Fibroblast of skin of abdomen (primary cell): ENCODE measurements at places on chromosomes 5 and 9.
A peak's percentile ranks its signal among the peaks of the same experiment; 100 is the strongest.

DNA sequence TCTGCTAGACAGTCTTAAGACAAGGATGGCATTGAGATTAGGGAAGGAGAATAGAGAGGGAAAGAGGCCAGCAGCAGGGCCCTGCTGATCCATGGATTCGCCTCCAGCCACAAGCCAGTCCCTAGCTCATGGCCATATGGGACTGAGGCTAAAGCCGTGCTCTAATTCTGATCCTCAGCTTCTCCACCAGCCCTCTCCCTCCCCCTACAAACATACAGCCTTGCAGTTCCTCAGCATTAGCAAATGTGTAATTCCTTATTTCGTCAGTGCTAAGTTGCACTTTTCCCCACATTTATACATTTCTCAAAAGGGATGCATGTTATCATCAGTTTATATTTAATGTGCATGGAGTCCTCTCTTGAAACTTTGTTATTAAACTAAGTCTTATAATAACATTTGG lies 34.8 kb downstream of the ZNF462 start:
- no peak for DNase-seq

DNA sequence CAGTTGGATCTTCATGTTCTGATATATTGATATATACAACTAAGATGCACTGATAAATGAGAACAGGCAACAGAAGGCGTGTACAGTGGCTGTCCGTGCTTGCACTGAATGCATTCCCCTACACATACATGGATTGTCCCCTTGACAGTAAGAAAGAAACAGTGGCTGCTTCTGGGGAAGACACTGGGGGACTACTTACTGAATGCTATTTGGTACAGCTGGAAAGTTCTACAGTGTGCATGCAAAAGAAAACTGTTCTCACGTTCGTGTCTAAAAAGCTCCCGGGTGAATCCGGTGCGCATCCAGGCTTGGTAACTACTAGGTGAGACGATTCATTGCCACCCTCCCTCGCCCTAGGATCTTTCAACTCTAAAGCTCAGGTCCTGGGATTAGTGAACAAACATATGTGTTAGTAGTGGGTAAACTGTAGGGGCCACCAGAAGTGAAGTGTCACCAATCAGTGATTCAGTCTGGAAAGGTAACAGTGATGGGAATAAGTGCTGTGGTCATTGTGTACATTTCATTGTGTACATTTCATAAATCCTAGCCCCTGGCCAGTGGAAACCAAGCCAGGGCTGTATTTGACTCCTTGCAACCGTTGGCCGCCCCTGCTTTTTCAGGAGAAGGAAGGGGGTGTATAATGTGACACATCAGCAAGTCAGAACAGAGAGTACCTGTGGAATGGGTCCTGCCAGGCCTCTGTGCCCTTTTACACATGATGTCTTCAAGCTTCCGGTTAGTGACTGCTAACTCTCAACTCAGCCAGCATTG lies 46.3 kb upstream of the BOD1 start:
- no peak for DNase-seq

DNA sequence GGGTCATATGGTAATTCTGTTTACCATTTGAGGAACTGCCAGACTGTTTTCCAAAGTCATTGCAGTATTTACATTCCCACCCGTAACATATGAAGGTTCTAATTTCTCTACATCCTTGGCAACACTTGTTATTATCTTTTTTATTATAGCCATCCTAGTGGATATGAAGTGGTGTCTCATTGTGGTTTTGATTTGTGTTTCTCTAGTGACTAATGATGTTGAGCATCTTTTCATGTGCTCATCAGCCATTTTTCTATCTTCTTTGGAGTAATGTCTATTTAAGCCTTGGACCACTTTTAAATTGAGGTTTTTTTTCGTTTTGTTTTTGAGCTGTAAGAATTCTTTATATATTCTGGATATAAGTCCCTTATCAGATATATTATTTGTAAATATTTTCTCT lies 132.8 kb upstream of the RUSC2 start:
- peak; percentile 31 for DNase-seq

DNA sequence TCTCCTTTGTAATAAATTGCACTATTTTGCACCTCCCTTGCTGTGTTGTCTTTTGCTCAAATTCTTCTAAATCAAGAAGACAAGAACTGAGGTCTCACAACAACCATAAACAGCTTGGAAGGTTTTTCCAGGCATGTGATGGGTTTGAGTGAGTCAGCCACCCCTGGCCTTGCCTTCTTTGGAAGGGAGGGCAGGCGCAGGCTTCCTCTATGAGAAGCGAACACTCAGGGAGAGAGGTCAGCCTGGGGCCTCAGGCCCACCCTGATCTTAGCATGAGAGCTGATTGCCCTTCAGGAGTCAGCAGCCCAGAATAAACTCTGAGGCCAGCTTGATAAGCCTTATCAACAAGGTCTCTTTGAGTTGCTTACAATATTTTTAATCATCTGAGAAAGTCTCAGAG lies 31.6 kb downstream of the S1PR3 start:
- peak; percentile 54 for DNase-seq

DNA sequence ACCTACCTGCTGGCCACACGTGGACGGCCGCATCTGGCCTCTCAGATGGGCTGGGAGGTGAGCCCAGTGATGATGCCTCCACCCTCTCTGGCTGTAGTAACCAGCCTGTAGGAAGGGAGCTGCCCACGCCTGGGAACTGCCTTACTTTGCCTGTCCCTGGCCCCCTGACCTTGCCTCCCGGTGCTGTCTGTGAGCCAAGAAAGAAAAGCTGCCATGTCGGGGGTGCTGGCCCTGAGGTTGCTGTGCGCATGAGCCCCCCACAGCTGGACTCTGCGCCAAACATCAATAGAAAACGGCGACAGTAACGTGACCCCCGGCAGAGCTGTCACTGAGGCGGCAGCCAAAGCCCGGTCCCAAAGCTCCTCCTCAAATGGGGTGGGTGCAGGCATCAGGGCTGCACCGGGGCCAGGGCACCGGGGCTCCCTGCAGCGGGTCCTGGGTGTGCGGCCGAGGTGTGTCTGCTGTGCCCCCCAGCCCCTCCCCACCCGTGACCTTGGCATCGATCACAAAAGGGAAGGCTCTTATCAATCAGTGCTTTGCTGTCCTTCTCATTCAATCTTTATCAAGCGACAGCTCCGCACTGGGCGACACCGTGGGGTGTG lies 15.3 kb upstream of the SLC9A3 start:
- no peak for DNase-seq

- DNase-seq = peak; percentile 23
Observed at GRCh38 chr5:93343570-93343969, 237.4 kb downstream of the NR2F1-AS1 start.

DNA sequence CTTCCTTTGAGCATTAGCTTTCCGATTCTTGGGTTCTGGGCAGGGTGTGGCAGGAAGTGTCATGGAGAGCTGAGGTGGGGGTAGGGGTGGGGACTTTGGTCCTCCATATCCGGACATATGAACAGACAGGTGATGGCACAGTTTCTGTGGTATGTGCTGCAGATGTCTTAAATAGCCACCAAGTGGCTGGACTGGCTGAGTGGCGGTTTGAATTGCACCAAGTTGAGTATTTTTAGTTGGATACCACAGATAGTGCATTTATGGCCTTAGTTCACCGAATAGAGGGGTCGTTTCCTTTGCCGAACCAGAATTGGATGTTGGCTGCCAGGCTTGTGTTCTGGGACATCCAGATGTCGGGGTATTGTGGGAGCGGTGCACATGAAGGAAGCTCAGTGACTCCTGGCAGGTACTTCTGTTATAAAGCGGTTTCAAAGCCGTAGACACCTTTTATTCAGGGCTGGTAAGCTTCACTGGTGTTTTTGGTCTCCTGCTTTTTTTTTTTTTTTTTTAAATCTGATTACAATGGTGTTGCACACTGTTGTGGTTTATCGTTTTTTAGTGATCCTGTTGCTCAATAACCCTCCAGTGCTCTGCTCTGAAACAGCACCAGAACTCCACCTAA lies 15.1 kb upstream of the TNFAIP8 start:
- DNase-seq = no peak

- no peak for DNase-seq
Observed at GRCh38 chr9:102309379-102309778, 570.9 kb upstream of the GRIN3A start.

GRCh38 chr9:70761139-70761670 lies 346.7 kb upstream of the KLF9 start:
- DNase-seq = no peak

GRCh38 chr5:132049093-132049492 lies 11.4 kb upstream of the IL3 start:
- DNase-seq = no peak

DNA sequence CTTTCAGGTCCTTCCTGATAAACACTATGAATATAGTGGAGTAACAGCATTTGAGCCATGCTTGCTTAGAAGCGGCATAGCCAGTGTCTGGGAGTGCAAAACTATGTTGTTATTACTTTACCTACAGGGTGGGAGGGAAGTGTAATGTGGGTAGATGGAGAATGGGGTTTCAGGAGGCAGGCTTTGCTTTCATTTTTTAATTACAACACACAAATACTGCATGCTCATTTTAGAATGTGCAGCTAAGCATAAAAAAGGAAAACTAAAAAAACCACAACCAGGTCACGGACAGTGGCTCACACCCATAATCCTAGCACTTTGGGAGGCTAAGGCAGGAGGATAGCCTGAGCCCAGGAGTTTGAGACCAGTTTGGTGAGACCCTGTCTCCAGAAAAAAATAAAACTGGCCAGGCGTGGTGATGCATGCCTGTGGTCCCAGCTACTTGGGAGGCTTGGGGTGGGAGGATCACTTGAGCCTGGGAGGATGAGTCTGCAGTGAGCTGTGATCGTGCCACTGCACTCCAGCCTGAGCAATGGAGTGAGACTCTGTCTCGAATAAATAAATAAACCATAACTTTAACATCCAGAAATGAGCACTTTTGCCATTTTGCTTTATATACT lies 20.2 kb downstream of the HAVCR1 start:
- no peak for DNase-seq

GRCh38 chr5:170986598-170986997 lies 124.8 kb downstream of the RANBP17 start:
- DNase-seq = peak; percentile 18

DNA sequence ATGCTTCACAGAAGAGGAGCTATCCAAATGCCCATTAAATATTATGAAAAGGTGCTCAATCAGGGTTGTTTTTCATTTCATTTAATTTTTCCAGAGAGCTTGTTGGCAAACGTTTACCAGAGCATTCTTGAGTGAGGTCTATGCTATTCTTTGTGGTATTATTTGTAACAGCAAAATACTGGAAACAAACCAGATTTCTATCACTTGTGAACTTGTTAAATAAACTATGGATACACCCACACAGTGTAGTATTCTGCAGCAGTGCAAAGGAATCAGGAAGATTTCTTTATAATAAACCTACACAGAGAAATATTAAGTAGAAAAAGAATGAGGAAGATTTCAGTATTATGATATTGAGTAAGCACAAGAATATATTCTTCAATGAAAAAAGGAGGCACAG lies 15.0 kb upstream of the SLC1A1 start:
- DNase-seq = no peak

GRCh38 chr5:133225671-133226152 lies 173.9 kb downstream of the HSPA4 start:
- DNase-seq = peak; percentile 43

DNA sequence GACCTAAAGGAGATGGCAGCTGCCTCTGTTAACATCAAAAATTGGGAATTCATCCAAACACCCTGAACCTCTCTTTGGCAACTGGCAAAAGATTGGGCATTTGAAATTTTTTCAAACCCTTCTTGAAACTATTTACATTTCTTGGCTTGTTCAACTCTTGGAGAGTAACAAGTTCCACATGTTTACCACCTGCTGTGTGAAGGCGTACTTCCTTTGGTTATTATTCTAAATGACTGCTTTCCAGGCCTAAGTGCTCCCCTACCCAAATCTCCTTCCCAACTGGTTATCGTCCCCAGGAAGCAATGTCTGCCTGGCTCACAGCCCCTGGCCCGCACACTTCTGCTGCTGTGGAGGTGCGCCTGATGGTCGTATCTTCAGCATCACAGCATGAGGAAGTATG lies 422.7 kb downstream of the DMAC1 start:
- peak; percentile 41 for DNase-seq

DNA sequence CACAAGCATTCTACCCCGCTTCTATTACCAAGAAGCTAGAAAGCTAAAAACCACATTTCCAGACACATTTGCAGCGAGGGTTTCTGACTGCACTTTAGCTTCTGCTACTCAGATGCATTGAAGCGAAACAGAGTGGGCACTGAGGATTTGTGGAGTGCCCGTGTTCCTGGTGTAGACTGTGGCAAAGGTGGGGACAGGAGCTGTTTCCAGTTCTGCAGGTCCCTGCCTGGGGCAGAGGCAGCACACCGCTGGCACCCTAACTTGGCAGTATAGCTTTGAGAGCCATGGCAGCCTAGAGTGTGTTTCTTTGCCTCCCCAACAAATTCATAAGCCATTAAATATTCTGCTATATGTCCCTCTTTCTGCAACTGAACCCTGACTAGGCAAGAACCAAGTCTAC lies 108.6 kb upstream of the SPOCK1 start:
- no peak for DNase-seq

GRCh38 chr5:172530878-172531703 lies 76.8 kb upstream of the SH3PXD2B start:
- no peak for DNase-seq
